ENCODE measurements at places on chromosomes 4 and X. TPM values are rescaled to one million over a fixed set of nuclear protein-coding genes. Genes with fewer than 3 reads are reported as not detected.

Gene STARD8
- 9.5 TPM for total RNA-seq

Gene TBCK
- 11.8 TPM for total RNA-seq

Gene TSC22D3
- 18.7 TPM for total RNA-seq

Gene PABPC1L2A
- total RNA-seq: not detected

Gene SPANXN3
- not detected for total RNA-seq

Gene PASD1
- not detected for total RNA-seq

Gene SPANXA1
- not detected for total RNA-seq

DNA sequence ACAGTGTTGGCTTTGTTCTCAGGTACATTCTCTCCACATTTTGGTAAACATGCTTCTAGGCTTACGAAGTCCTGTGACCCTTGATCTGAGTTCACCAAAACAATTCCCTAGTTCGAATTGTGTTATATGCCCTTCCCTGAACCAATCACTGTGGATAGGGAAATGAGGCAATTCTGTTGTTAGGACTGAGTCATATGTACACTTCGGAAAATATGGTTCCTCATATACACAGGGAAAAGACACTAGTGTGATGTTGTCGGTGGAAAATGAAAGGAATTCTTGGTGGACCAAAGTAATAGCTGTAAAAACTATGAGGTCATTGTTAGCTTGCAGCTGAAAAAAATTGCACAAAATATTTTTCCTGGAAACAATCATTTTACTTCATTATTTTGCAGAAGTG lies 46.6 kb upstream of the MAGEC2 start:
- no peak for DNase-seq

DNA sequence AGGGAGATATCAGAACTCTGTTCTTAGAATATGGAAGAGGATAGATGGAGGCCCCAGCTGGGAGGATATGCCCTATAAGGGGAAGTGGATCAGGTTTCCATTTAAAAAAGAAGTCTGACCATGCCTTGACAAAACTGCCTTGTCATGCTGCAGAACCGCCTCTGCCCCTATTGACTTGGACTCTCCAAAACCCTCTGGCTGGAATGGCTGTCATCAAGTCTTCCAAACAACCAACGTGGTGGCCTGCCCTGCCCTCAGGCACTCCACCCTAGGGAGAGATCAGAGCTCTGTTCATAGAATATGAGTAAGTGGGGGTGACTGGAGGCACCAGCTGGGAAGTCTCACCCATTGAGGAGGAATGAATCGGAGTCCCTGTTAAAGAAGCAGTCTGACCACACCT lies 114.9 kb downstream of the VSIG4 start:
- no peak for DNase-seq

DNA sequence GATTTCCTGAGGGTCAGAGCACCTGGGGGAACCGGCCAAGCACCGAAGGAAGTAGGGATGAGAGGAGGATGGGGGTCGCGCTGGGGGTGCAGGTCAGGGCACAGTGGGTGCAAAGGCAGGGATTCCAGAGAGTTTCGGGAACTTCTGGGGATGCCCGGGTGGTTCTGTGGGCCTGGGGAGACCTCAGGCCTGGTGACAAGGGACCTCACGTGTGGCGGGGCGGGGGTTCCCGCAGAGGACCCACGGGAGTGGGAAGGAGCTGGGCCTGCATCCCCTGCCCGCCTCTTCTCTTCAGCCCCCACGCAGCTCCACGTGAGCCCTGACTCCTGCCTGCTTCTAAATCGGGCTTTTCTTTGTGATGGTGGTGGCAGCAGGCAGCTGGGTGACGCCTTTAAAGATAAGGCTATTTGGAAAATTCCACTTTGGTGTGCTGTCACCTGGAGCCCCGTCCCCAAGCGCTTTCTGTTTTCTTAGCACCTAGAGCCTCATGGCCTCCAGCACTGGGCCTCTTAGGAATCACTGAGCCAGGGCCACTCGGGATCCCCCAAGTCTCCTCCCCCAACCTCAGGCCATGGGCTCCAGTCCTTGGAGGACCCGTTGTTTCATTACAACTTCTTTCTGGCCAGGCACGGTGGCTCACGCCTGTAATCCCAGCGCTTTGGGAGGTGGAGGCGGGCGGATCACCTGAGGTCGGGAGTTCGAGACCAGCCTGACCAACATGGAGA lies 7.1 kb upstream of the TBC1D14 start:
- DNase-seq: no peak

GRCh38 chr4:99668472-99668871 lies 10.8 kb upstream of the C4orf54 start:
- no peak for DNase-seq

GRCh38 chrX:139126493-139126892 lies 404.0 kb upstream of the F9 start:
- DNase-seq: no peak

- no peak for DNase-seq
These were observed 4.8 kb upstream of the MPP1 start for GRCh38 chrX:154809939-154810665.

GRCh38 chrX:154818916-154819770 lies 13.9 kb upstream of the MPP1 start:
- DNase-seq: no peak

- DNase-seq: no peak
These were observed 70.2 kb downstream of the TBL1X start for GRCh38 chrX:9535101-9535500.

- DNase-seq: no peak
These were observed 40.8 kb downstream of the LAMP2 start for GRCh38 chrX:120428309-120428708.

- DNase-seq: peak; percentile 1
These were observed 1.8 kb downstream of the PGAM4 start for GRCh38 chrX:77967631-77968030.
